ENCODE measurements at places on chromosomes 5 and 9.

- DNase-seq, result no peak
Measured at GRCh38 chr9:131125038-131125287, 423 bp upstream of the NUP214 start.

DNA sequence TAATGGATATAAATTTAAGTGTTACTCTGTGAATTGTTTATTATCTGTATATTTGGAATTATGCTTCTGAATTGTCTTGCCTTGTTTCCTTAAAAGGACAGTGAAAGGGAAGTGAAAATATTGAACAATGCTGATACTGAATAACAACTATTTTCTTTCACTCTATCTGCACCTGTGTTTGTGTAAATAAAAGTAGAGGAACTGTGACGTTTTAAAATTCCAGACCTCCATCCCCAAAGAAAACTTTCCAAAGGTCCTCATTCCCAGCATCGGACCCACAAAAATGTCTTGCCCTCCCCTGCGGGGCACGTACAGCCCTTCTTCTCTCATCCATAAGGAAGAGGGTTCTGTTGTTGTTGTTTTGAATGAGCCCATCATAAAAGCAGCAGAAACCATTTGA lies 100.0 kb downstream of the NLN start:
- no peak for DNase-seq

GRCh38 chr9:126367616-126368015 lies 41.0 kb downstream of the MVB12B start:
- DNase-seq, result no peak

DNA sequence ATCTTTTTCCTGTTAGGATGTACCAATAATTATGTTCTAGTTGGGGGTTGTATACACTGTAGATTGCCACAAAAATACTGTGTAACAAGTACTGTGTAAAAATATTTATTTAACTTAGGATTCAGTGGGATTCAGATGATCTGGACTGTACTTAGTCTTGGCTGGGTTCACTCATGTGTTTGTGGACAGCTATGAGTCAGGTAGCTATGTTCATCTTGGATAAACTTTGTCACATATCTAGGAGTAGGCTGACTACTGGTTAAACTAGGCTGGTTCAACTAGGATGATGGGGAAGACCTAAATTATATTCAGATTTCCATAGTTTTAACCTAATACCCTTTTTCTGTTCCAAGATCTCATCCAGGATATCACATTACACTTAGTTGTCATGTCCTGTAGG lies 32.1 kb upstream of the TNFSF15 start:
- DNase-seq, result no peak

DNA sequence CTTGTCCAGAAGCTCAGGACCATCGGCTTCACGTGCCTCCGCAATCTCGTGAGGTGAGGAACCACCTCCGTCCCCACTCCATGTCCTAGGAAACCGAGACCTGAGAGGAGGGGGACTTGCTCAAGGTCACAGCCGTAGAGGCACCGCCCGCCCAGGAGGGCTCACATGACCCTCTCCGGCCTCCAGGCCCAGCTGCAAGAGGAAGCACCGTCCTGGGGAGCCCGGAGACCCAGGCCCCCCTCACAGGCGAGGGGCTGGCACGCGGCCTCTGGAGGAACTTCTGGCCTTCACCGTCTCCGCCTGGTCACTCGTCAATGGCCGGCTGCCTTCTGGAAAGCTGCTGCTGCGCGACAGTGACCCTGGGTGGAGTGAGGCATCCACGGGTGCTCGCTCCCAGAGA lies 24.2 kb downstream of the FAM78A start:
- no peak for DNase-seq

DNA sequence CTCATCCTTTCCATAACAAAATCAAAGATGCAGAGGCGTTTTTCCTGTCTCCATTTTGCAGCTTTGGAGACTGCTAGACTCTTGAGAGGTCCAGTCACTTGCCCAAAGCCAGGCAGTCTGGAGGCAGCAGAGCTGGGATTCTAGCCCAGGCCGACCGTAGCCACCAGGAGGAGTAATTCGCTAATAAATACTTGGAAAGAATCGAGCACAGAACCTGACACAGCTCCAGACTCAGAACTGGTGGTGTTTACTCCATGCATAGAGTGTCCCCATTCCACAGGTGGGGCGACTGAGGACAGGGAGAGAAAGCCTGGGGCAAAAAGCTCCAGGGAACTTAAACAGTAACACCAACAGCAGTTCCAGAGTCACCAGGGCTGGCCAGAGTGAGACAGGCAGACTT lies 10.7 kb upstream of the CERCAM start:
- DNase-seq, result no peak

- DNase-seq, result no peak
Measured at GRCh38 chr5:168347368-168348083, 56.1 kb downstream of the WWC1 start.

- no peak for DNase-seq
Measured at GRCh38 chr5:53170746-53171349, 61.3 kb upstream of the MOCS2 start.

GRCh38 chr9:121735793-121736770 lies 84.6 kb downstream of the DAB2IP start:
- no peak for DNase-seq

DNA sequence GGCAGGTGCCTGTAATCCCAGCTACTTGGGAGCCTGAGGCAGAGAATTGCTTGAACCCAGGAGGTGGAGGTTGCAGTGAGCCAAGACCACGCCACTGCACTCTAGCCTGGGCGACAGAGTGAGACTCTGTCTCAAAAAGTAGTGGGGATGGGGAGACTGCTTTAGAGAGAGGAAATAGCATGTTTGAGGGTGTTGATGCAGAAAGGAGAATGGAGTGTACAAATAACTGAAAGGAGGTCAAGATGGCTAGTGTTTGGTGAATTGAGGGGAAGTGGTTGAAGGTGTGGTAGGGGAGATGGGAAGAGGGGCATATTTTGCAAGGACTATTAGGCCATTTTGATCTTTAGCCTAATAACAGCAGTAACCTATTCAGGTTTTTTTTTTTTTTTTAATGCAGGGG lies 18.2 kb downstream of the TENT2 start:
- no peak for DNase-seq

GRCh38 chr5:139638090-139638735 lies 9.9 kb upstream of the CXXC5 start:
- no peak for DNase-seq

DNA sequence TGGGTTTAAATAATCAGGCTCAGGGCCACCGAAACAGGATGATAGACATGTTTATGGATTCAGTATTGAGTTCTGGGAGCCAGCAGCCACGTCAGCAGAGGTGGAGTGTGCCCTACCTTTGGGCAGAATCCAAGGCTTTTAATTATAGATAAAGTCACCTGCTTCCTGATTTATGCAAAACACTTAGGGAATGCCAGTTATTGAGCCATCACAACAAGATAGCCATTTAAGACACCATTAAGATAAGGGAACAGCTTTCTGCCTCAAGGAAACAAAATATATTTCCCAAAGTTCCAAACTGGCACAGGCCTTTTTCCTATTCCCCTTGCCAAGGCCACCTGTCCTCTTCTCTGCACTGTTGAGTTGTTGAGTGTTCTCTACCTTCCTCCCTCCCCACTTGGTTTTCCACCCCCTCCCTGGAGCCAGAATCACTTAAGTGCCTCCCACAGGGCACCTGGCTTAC lies 2.4 kb downstream of the CCL28 start:
- no peak for DNase-seq
